Inflammatory macrophage treated with lipopolysaccharide for 1 hour (primary cell): ENCODE measurements at places on chromosomes 2 and 18.
A peak's percentile ranks its signal among the peaks of the same experiment; 100 is the strongest.

GRCh38 chr2:191025135-191025534 is 11.2 kb upstream of the STAT1 start:
- peak; percentile 36 for DNase-seq

GRCh38 chr18:69897397-69898108 is 50.1 kb downstream of the CD226 start:
- peak; percentile 6 for DNase-seq

GRCh38 chr2:136025057-136025973 is 39.9 kb upstream of the DARS1 start:
- DNase-seq, result no peak

- no peak for DNase-seq
Observed at GRCh38 chr2:210536973-210537650, 19.3 kb upstream of the CPS1 start.

DNA sequence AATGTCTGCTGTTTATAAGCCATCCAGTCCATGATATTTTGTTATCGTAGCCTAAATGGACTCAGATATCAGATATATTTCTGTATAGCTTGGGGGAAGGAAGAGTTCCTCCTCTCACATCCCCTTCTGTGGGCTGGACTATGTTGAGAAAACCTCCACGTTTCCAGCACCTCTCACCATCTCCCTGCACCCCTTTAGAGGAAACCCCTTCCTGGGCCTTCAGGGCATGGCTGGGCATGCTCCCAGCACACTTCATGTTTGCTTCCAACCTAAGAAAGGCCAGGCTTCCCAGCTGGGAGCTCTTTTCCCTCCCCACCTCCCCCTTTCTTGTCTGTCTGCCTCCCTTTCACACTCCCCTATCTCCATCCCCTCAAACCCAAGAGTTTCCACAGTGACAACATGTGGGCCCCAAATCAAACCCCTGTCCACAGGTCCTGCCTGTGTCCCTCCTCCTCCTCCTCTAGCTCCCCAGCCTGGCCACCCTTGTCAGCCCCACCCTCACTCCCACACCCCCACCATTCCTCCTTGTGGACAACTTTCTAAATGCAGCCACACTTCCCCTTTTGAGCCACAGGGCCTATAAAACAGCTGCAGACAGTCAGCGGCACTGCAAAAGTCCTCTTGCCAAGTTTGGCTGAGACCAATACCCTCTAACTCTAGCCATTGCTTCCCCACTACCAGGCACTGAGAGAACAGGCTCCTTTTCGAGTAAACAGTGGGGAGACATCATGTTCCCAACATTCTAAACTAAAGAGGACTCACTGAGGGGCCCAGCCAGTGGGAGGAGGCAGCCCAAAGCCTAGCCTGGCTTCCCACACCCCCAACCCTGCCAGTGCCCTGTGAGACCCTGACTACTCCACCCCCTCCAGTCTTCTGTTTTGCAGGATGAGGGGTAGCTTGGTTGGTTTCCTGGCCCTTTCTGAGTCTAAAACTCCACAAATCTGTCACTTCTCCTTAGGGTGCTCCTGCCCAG is 120.5 kb downstream of the ZFP36L2 start:
- peak; percentile 88 for DNase-seq

DNA sequence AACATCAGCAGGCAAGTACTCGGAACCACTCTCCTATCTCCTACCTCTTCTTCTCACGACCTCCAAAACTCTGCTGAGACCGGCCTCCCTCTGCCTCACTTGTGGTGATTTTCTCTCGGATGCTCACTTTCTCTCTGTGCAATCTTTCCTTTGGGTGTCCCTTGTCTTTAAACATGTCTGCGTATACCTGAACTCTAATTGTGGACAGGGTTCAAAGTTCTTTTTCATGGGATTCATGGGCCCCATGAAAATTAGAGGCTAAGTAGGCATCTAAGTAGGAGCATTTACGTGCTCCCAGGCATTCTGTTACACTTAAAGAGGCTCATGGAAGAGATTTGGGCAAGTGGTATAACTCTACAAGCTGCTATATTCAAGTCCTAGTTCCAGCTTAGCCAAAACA is 2.1 kb upstream of the PPP1CB start:
- DNase-seq, result no peak

DNA sequence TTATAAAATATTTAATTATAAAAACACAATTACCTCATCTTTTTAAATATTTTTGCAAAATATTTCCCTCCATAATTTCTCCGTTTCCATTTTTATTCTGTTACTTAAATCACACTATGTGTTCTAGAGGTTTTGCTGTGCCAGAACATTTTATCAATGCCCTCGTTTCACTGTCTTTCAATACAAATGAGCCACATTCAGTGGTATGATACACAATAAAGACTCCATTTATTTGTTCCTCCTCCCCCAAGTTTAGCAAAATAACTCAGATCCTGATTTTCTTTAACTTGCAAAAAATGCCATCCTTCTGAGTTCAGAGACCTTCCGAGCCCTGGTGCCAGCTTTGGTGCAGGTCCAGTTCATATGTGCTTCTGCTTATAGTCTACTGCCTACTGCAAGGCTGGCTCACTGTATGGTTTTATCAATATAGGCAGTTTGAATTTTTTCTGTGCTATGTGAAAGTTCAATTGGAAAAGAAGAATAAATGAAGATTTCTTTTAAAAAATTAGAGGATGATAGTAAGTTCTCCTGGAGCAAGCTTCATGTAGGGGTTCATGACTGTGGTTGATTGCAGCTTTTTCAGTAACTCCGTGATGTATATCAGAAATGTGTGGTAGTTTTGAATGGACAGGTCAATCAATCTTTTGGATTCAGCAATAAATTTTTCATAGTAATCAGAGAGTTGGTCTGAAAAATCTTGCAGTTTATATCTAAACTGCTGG is 42.5 kb downstream of the APOB start:
- no peak for DNase-seq

GRCh38 chr2:29688429-29688828 is 233.0 kb downstream of the ALK start:
- DNase-seq, result no peak

DNA sequence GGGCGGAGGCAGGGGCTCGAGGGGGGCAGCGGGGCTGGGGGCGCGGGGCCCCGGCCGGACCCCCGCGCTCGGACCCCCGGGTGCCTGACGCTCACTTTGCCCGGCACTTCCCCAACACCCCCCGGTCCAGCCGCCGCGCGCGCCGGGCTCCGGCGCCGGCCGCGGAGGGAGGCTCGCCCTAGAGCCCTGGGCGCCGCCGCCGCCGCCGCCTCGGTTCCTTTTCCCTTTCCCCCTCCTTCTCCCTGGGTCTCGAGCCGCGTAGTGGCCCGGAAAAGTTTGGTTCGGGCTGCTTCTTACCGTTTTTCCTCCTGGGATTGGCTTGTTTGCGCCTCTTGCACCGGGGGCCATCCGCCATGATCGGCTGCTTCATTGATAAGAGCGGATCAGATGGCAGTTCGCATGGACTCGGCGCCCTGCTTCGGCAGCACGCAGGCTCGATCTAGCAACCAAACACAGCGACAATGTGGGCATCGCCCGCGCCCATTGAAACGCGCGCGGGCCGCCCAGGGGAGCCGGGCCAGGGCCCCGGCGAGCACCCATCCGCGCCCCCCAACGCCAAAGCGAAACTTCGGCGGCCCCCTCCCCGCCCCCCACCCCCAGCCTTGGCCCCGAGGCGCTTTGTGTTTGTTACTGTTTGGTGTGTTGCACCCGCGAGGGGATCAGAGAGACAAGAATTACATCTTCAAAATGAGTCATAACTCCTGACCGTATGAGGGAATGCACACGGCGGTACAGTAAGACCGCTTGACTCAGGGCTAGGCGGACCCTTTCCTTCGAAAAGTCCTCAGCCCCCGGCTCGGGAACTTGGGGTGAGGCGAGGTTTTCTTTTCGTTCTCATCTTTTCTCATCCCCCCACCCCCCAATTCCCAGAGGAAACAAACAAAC is 2.7 kb downstream of the ZEB2 start:
- DNase-seq, result peak; percentile 95

- peak; percentile 69 for DNase-seq
Observed at GRCh38 chr2:97740590-97741182, 27.3 kb downstream of the ZAP70 start.

DNA sequence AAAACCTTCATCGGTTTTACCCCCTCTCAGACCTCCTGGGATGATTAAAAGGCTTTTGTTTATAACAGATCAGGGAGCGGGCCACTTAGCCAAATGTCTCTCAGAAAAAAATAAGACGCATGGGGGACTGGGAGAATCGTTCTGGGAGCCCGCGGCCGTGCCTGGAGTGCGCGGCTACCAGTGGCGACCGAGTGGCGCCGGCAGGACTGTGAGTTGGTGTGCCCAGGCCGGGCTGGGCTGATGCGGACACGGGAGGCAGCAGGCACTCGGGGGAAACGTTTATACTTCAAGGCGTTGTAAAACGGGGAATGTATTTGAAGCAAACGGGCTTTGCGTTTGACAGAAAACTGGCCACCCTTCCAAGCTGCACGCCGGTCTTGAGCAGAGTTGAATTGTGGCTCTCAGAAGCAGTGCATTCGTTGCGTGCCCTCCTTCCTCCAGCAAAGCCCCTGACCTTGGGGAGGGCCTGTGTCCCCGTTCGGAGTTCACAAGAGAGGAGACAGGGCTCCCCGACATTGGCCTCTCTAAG is 4.7 kb upstream of the HOXD10 start:
- DNase-seq, result no peak

- no peak for DNase-seq
Observed at GRCh38 chr2:205772983-205773382, 90.7 kb downstream of the NRP2 start.

DNA sequence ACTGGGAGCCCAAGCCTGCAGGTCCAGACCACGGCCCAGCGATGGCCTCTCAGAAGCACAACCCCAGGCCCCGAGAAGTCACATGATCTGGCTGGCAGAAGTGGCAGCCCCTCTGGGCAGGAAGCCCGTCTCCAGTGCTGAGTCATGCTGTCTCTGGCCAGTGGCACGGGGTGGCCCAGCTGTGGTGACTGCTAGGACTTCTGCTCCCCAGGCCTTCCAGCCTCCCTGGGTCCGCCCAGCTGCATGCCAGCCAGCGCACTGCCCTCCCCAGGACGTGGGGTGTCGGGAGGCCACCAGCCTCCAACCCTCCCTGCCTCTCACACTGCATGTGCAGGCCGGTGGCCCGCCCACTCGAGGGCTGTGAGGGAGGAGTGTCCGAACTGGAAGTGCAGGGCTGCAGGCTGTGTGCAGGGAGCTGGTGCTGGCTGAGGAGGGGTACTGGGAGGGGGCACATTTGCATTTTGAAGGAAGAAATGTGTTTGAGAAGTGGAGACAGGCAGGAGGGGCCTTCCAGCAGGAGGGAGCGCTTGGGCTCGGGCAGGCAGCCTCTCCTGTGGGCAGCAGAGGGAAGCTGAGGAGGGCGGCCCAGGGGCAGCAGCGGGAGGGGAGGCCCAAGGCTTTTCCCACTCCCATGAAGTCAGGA is 17.0 kb upstream of the HPCAL1 start:
- DNase-seq, result peak; percentile 68

DNA sequence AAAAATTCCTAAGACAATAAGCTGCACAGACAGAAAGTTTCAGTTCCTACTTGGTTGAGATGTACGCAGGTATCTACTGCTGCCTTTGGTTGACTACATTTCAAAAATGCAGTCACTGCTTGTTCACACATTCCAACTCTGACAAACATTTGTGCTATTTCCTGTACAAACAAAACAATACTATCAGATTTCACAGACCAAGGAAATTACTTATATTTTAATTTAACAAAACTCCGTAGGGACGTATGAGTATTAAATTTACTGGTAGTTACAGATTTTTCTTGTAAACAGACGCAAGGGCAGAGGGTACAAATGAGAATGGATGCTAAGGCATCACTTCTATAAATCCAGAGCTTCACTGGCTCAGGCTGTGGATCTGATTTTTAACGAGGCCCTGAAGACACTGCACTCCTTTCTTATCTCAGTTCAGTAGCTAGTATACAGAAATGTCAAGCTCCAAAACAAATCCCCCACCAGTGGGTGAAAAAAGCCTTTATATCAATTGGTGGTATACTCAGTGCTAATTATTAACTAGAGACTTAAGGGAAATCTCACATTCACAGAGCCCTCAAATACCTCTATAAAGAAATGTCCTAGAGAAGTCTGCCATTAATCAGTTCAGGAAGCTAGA is 31.7 kb upstream of the TTC32 start:
- no peak for DNase-seq

DNA sequence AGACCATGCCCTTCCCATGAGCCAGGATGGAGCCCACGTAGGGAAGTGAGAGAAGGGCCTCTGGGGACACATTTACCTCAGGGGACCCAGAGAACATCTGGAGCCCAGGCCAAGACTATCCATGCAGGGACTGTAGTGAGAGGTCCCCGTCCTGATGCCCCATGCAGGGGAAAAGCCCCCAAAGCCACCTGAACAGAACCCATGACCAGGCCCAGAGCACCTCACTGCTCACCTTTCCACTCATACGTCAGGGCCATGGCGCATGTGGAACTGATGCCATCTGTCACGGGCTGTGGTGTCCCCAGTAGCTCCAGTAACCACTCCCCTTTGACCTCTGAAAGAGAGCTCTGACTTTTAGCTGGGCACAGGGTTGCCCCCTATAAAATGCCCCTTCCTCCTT is 106.5 kb upstream of the TEX51 start:
- DNase-seq, result no peak

GRCh38 chr2:43766006-43766405 is 7.8 kb upstream of the DYNC2LI1 start:
- DNase-seq, result no peak

DNA sequence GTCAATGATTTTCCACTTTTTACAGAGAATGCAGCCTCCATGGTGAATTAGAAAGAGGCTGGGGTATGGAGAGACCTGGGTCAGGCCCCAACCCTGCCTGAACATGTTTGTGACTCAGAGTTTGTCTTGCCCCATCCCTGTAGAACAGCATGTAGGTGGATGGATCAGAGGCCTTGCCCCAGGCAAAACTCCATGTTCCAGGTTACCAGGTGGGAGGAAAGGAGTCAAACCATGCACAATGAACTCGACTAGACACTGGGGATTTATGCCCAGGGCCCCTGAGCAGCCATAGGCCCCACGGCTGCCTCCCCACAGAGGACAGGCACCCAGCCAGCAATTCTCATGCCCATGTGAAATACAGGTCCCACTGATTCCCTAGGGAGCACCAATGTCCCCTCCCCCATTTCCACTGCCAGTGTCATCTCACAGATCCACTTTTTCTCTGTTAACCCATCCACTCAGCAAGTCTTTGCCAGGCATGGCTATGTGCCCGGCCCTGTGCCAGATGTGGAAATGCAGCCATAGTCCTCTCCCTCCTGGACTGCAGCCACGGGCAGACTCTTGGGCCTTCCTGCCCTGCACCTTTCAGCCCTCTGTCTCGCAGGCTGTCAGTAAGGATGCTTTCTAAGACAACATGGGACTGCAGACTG is 737.8 kb upstream of the HS6ST1 start:
- no peak for DNase-seq

DNA sequence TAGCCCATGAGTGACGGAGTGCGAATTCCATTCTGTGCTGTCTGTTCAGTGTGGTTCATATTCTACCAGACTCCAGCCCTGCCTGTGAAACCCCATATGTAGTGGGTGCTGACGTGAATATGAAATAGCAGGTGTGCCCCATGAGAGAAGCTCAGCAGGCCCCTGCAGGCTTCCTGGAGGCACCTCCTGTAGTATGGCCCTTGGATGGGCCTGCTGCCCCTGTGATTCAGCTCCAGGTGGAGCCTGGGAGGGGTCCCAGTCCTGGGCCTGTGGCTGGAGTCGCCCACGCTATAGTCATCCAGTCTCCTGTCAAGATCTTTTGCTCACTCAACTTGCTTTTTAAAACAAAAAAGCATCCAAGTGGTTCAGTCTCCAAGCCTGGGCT is 125.5 kb downstream of the GLI2 start:
- no peak for DNase-seq

- DNase-seq, result no peak
Observed at GRCh38 chr2:10985260-10985659, 73.5 kb downstream of the KCNF1 start.

GRCh38 chr2:199128476-199129229 is 329.1 kb downstream of the SATB2 start:
- DNase-seq, result no peak

- DNase-seq, result peak; percentile 73
Observed at GRCh38 chr2:175111200-175111657, 56.8 kb downstream of the ATF2 start.
